Fibroblast of skin of scalp (primary cell): ENCODE measurements at places on chromosomes 6 and 20.
A peak's percentile ranks its signal among the peaks of the same experiment; 100 is the strongest.

DNA sequence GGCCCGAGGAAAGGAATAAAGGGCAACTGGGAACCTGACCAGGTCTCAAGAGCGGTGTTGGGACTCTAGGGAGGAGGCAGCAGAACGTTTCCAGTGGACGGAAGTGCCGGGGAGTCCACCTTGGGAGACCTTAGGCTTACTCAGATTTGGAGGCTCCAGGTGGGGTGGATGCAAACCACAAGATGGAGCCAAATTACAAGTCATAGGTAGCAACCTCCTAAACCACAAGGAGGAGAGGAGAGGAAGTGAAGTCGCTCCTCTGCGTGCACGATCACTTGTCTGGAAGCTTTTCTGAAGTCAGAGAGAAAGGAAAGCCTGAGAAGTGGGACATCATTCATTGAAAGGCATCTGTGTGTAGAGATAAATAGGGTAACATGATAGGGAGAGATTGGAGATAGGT is 9.3 kb downstream of the HLA-DOA start:
- no peak for DNase-seq

- no peak for DNase-seq
Observed at GRCh38 chr6:44833248-44833647, 445.7 kb downstream of the CDC5L start.

DNA sequence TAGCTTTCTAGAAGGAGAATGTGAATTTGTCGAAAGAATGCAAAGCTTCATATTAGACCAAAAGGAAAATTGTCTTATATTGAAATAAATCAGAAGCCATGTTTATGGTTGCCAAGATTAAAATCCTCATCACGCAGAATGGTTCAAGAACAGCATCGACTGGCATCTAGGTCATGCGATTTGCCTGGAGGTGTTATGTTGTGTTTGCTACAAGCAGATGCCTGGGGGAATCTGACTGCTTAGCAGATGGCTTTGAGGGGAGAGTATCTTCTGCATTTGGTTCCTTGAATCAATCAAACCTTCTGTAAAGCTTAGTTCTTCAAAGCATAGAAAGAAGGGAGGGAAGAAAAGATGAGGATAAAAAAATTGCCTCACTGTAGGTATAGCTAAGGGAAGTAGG is 585.8 kb downstream of the QKI start:
- DNase-seq, result no peak

GRCh38 chr20:49896204-49896603 is 19.1 kb downstream of the SPATA2 start:
- DNase-seq, result no peak

GRCh38 chr6:156557251-156557910 is 219.8 kb upstream of the ARID1B start:
- DNase-seq, result peak; percentile 78

DNA sequence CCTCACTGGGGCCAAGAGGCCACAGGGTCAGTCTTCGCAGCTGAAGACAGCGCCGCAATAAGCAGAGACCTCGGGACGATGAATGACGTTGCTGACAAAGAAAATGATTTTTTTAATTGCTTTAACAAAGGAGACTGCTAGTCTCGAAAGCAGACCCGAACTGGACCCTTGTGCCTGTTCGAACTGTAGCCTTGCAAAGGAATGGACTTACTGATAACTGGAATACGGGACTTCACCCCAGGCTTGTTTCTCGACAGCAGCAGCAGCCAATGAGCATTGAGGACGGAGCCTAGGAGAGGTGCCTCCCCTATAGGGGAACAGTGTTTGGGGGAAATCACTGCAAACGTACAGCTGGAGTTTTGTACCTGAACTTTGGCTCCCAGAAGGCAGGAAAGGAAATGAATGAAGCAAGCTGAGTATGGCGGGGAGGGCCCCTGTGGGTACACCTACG is 1.3 kb upstream of the TAF4 start:
- DNase-seq, result peak; percentile 15

DNA sequence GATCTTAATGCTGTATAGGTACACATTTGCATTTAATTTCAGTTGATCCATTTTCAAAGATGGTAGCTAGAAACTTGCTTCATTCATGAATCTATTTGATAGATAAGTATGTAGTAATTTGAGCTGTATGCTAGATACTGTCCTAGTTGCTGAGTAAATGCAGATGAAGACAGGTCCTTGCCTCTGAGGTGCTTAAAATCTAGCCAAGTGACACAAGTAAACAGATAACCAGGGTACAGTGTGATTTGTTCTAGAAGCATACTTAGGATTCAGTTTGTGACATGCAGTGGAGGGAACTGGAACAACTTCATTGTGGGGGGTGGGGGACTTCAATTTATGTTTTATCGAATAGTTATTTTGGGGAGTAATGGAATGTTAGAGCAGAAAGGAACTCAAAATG is 9.2 kb downstream of the CHMP4B start:
- DNase-seq, result no peak

DNA sequence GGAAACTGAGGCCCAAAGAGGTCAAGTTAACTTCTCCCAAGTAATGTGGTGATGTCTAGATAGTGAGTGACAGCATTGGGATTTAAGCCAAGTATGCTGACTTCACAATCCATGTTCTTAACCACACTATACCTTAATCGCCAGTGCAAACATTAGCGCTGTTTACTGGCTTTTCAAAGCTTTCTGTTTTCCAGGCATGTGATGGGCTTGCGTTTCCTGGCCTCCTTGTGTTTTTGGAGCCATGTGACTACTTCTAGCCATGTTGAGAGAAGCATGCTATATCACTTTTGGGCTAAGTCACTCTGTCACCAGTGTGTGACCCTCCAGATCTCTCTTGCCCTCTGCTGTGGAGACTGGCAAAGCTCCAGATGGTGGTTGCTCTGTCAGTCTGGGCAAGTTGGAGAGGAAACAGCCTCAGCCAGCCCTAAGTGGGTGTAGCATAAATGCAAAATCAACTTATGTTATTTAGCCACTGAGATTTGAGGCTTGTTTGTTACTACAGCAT is 76.9 kb downstream of the ANKRD6 start:
- DNase-seq, result no peak

- no peak for DNase-seq
Observed at GRCh38 chr6:160163425-160163824, 41.8 kb downstream of the SLC22A1 start.

GRCh38 chr6:19024737-19025136 is 637.6 kb downstream of the RNF144B start:
- peak; percentile 74 for DNase-seq

- peak; percentile 53 for DNase-seq
Observed at GRCh38 chr6:125942672-125943527, 13.7 kb upstream of the HINT3 start.

DNA sequence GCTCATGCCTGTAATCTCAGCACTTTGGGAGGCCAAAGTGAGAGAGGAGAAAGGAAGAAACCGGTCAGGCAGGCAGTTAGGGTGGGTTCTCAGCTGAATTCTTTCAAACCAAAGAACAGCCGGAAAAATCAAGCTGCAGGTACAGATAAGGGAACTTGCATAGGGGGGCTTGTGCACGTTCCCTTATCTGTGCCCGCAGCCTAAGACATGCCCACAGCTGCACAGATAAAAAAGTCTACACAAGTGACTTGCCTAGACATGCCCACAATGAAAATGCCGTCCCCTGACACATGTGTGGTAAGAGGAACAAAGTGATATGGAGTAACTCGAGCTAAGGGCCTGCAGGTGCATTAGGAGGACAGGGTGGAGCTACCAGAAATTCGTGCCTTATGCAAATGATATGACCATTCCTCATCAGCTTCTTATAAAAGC is 175.8 kb upstream of the SALL4 start:
- DNase-seq, result no peak

DNA sequence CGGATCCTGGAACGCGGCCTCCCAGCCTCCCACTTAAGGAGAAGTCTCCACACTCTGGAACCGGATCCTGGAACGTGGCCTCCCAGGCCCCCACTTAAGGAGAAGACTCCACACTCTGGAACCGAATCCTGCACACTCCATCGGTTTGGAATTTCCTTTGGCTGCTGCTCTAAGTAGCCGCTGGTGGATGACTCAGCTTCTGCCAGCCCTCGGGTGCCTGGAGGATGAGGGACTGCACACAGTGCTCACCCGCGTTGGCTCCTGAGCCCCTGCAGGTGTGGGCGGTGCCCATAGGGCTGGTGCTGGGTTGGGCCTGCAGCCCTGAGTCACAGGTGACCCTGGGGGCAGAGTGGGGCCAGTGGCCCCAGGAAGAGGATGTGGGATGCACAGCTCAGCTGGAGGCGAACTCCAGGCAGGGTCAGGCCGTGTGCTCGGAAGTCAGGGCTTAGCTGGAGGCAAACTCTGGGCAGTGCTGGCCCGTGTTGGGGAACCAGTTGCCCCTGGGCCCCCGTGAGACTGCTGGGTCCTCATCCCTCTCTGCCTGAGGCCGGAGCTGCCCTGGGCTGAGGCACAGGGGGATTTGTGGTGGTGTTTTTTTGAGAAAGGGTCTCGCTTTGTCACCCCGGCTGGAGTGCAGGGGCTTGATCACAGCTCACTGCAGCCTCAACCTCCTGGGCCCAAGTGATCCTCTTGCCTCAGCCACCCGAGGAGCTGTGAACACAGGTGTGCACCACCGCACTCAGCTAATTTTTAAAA is 13.9 kb upstream of the TNFRSF6B start:
- peak; percentile 97 for DNase-seq

- no peak for DNase-seq
Observed at GRCh38 chr6:6711832-6712448, 123.4 kb downstream of the LY86 start.

- DNase-seq, result no peak
Observed at GRCh38 chr6:110859335-110859792, 15.2 kb upstream of the AMD1 start.

DNA sequence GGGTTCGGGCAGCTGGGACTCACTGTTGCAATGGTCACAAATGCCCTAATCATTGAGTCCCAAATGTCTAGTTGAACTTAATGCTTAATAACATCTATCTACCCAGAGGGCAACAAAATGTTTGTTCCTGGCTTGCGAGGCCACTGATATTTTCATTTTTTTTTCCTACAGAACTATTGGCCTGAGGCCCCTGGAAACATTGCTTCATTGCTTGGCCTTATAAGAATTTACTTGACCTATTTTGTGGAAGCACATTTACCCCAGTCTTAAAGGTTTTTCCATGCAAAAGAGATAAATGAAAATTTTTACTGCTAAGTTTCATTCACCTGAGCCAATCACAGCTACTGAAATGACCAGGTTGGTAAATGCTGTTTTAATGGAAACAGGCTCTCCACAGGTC is 133.1 kb upstream of the RIPOR2 start:
- DNase-seq, result no peak

DNA sequence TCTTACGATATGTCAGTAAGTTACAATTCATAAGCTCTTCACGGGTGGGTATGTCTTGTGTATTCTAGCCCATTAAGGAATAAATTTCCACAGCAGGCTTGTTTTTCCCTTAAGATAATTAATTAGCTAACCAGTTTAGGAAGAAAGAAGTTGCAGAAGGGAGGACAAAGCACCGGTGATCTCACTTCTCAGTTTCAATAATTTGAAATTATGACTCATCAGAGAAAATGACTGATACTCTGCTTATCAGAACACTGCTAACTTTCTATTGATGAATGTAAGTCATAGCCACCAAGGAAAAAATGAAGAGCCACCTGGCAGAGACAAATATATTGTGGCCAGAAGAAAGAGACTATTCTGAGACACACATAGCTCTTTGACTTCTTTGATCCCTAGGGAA is 35.0 kb upstream of the ENTPD6 start:
- no peak for DNase-seq

DNA sequence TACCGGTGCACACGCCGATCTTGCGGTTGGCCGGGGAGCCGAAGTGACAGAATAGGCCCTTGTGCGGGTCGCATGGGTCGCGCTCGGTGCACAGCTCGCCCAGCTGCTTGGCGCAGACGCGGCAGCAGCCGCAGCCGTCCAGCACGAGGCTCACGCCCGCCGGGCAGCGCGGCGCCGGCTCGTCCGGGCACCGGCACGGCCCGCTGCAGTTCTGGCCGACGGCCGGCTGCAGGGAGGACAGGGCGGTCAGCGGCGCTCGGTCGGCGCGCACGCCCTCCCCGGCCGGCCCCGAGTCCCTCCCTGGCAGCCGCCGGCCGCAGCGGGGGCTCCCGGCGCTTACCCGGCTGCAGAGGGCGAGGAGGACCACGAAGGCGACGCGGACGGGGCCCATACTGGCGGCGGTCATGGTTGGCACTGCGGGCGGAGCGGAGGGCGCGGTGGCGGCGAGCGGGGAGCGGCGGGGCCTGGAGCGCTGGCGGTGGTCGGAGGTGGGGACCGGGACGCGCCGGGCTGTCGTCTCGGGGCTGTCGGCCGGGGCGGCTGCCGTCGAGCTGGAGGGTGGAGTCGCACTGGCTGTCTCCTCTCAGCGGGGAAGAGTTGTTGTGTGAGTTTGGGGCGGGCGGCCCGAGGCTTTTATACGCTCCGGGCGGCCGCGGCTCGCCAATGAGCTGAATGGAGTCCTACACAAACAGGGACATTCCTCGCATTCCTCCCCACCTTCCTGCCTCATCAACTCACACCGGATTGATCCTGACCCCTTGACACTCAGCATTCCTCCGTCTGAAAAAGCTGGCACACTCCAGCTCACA is at the start of gene CCN2:
CCN2 (minus strand) TSS at position 606 of the 809 bp plus-strand sequence; CDS start at position 406, 200 bp downstream.
- DNase-seq, result peak; percentile 100

DNA sequence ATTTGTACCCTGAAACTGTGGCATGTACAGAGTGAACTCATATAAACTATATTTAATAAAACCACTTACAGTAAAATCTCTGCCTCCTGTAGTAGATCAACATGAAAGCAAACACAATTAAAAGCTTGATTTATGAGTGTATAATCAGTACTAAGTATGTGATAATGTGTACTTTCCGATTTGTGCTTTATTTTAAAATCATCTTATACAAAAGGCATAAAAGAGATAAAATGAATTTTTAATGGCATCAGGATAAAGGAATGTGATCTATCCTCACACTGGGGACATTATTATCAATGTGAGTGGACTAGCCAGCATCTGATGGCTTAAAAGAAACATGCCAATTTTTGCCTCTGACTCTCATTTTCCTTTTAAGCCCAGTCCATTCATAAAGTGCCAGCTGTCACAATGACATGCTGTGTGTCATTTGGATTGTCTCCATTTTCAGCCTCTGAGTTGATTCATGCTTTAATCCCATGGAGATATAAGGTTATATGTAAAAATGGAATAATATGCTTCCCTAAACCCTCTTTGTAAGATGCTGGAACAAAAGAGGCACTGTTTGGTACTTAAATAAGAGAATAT is 831.6 kb upstream of the EYS start:
- no peak for DNase-seq

GRCh38 chr6:34358389-34358905 is 34.0 kb downstream of the NUDT3 start:
- DNase-seq, result peak; percentile 79

- DNase-seq, result no peak
Observed at GRCh38 chr6:157531169-157531985, 150.4 kb downstream of the ZDHHC14 start.

GRCh38 chr6:144661116-144661806 is 376.1 kb downstream of the UTRN start:
- peak; percentile 40 for DNase-seq

DNA sequence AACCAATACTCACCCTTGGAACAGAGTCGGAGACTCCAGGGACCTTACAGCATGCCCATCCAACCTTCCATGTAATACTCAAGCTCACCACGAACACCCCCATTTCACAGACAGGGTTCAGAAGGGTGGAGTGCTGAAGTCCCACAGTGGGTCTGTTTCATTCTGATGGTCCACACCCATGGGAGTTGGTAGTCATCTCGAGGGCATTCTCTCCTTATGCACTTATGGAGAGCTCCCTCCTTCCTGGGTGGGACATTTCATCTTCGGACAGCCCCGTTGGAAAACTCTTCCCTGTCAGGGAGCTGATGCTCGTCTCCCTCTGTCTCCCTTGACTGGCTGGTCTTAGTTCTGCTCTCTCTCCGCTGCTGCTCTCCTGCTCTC is 38.9 kb downstream of the COX4I2 start:
- DNase-seq, result no peak
